ENCODE measurements at places on chromosomes 5 and 9.

DNA sequence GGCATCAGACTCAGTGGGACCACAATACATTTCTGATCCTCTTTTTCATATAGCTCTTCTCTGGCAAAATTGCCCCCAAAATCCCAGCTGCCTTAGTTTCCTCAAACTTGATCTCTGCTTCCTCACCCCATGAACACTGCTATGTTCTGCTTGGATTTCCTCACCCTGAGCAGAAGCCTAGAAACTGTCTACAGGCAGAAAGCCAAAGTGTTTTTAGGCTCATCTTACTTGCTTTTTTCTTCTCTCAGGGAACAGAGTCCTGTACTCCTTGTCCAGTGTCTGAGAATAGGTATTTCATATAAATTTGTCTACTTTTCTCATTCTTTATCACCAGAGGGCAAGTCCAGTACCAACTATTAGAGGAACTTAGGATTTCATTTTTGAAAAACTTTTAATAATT, 21.5 kb upstream of the UBAP1 start:
- no peak for DNase-seq

DNA sequence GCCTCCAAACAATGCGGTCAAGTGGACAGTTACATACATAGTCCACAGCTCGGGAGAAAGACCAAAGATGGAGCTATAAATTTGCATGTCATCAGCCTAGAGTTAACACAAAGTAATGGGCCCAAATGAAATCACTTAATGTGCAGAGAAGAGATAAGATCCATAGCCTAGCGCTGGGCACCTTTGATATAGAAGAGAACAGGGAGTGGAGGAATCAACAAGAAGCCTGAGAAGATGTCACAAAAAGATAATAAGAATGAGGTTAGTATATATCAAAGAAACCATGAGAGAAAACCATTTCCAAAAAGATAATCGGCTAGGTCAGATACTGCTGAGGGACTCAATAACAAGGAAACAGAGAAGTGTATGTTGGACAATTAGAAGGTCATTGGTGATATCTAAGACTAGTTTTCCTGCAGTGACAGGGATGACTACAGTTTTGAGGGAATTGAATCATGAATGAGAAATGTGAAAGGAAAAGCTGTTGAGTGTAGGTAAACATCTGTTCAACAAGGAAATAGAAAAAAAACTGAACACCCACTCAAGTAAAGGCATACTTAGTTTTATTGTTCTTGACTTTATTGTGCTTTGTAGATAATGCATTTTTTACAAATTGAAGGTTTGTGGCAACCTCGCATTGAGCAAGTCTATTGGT, 68.7 kb upstream of the CDH6 start:
- DNase-seq: no peak

DNA sequence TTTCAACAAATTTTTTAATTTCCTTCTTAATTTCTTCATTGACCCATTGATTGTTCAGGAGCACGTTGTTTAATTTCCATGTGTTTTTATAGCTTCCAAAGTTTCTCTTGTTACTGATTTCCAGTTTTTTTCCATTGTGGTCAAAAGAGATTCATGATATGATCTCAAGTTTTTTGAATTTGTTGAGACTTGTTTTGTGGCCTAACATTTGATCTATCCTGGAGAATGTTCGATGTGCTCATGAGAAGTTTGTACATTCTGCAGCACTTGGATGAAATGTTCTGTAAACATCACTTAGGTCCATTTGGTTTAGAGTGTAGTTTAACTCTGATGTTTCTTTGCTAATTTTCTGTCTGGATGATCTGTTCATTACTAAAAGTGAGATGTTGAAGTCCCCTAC, 14.7 kb upstream of the PPIC start:
- no peak for DNase-seq

DNA sequence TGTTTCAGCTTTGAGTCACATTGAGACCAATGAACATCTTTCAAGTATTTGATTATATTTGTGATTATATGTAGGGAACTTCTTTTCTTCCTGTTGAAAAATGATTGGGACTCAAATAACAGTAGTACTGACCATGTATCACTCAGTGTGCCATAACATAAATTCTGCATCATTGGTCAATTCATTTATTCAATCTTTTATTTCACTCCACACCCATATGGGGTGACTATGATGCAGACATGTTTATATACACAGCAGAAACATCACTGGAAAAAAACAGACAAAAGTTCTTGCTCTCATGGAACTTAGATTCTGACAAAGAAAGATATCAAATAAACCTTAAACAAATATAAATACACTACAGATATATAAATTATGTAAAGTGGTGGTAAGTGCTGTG, 74.7 kb upstream of the ANXA1 start:
- DNase-seq: no peak

GRCh38 chr5:17666726-17667235, 32.5 kb downstream of the TAF11L14 start:
- no peak for DNase-seq

- DNase-seq: no peak
Observed at GRCh38 chr5:119078861-119079260, 8.0 kb downstream of the DMXL1 start.

DNA sequence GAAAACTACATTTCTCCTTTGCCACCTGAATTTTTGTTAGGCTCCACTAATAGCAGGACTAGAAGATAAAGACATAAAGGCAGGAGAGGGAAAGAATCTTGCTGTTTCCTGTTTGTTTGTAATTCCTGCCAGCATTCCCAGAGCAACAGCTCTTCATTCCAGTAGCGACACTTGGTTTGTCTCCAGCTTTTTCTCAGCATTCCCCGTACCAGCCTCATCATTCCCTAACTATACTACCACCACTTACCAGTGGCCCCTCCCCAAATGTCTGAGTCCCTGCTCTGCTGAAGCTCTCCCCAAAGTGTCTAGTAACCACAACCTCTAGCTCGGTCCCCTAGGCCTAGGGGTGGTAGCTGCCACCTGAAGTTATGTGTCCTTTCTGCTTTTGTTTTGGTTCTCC, 18.6 kb downstream of the CETN3 start:
- no peak for DNase-seq

GRCh38 chr9:38727497-38728001, 7.6 kb upstream of the FAM240B start:
- peak; percentile 42 for DNase-seq

DNA sequence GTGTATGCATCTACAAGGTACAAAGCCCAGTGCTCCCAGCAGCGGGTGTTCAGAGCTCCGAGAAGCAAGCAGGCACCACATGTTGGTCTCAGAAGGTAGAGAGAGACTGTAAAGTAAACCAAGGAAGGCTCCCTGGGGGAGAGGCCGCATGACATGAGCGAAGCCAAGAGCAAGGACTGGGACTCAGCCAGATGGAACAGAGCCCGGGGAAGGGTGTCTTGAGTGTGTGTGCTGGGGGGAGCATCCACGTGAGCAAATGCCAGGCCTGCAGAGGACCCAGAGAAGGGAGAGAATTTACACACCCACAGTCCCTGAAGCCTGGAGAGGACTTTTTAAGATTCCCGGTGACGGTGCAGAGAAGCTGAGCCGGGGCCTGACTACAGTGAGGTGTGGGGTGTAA, 15.2 kb upstream of the KCNIP1 start:
- no peak for DNase-seq

GRCh38 chr5:138903130-138903775, 28.1 kb upstream of the LRRTM2 start:
- DNase-seq: no peak

- DNase-seq: no peak
Observed at GRCh38 chr5:40547994-40548575, 131.6 kb upstream of the PTGER4 start.

DNA sequence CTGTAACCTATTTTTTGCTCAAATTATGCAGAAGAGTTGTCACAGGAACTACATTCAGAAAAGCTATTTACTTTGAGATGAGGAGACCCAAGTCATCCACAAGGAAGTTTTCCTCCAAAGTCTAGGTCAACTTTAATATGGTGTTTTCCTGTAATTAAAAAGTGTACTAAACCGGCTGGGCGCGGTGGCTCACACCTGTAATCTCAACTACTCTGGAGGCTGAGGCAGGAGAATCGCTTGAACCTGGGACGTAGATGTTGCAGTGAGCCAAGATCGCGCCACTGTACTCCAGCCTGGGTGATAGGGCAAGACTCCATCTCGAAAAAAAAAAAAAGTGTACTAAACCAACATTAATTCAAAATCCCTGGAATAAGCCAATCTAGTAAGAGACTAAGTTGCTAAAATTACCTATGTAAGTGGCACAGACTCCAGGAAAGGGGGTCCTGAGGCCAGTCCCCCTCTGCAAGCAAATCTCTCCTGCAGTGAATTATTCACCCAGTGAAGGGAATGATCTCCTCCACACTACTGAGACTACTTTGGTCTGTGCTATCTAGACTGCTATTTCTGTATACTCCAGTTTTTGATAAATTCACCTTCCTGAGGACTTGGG, 38.9 kb downstream of the FNBP1 start:
- DNase-seq: no peak

GRCh38 chr9:91864380-91864779, 85.6 kb downstream of the ROR2 start:
- no peak for DNase-seq

DNA sequence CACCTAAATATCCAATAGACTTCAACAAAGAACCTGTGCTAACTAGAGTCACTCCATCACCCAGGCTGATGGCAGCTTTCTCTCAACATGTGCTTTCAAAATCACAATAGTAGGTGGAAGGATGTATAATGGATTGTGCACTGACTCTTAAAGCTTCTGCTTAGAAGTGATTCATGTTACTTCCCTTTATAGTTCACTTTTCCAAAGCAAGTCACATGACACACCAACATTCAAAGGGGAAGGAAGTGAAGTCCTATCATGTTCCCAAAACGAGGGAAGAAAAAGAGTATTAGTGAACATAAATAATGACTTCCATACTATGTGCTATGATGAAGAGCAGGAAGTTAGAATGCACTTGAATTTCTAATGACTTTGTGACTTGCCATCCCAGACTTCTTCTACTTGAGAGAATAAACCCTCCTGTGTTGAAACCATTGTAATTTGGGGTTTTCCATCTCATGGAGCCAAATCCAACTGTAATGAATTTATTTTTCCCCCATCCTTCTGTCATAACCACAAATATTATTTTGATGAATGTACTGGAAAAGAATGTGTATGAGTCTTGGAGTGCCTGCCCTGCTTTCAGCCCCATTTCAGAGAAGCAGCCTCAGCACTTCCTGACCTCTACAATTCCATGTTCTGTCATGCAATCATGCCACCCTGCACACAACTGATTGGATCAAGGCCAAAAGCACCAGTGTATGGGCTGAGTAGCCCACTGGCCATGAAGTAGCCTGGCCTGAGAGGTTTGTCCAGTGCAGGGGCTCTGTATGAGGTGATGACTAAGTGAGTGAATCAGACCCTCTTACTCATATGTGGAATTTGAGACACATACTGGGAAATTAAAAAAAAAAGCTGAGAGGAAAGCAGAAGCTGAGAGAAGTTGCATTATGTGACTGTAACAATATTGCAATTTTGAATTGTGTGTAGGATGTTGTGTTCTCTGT, 525.9 kb upstream of the CLINT1 start:
- DNase-seq: no peak

GRCh38 chr9:19255112-19255511, 24.6 kb downstream of the DENND4C start:
- DNase-seq: no peak

GRCh38 chr5:32613050-32613672, 27.8 kb downstream of the SUB1 start:
- peak; percentile 91 for DNase-seq

DNA sequence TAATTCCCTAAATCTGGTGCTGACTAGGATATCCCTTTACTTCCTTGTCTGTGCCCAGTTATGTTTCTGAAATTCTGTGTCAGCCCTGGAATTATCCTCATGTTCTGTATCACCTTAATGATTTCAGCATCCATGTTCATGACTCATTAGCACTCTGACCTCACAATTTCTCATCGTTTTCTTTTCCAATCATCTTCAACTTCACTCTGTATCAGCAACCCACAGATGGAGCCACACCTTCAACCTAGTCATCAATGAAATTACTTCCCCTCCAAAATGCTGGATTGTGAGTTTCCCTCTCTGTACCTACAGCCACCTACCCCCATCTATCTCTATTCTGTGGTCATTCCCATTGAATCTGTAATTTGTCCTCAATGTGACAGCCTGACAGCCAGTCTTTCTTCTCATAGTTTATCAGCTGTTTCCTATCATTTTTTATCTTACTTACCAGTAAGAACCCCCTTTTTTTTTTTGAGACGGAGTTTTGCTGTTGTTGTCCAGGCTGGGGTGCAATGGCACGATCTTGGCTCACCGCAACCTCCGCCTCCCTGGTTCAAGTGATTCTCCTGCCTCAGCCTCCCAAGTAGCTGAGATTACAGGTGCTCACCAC, 3.1 kb upstream of the IL6ST start:
- DNase-seq: no peak

DNA sequence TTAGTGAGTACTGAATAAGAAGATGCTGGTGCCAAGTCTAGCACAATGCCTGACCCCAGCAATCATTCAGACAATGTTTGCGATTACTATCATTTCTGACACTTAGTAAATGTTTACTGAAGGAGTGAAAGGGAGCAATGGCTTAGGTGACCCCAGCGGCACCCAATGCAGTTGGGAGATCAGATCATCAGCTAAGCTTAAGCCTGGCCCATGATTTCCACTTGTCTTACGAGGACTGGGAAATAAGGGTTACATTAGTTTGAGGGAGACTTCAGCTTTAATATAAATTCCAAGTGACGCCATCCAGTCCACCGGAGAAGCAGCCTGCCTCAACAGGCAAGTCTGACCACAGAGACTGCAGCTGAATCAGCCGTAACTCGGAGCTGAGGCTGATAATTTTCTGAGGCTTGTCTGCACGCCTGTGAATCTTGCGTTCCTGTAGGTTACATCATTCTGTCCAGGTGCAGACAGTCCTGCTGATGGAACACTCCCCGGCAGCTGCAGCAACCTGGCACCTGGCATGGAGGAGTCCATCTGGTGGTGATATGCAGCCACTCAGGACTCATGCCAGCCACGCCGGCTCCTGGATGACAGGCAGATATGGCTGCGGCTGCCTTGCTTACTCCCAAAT, 34.9 kb upstream of the FGF1 start:
- DNase-seq: no peak

DNA sequence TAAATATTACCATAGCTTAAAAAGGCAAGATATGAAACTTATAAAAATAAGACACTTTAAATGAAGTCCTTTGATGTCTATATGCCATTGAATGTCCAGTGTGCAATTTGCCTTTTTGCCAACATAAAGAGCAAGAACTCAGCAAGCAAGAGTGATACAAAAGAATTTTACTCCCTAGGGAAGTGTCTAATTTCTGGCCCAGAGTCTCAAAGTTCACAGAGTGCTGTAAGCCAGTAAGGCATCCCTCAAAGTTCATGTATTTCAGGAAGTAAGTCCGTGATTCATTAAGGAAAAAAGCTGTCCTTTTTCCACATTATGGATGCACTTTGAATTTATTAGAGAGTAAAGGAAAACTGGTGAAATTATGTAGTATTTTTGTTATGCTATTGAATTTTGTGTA, 185.2 kb downstream of the CCDC171 start:
- no peak for DNase-seq

- DNase-seq: no peak
Observed at GRCh38 chr9:81787747-81788632, 98.6 kb upstream of the TLE1 start.

GRCh38 chr5:125775896-125776295, 647.3 kb upstream of the GRAMD2B start:
- DNase-seq: no peak

- no peak for DNase-seq
Observed at GRCh38 chr5:10140195-10140973, 109.3 kb downstream of the ATPSCKMT start.

GRCh38 chr9:133384736-133385321, 8.7 kb downstream of the STKLD1 start:
- DNase-seq: no peak

- DNase-seq: no peak
Observed at GRCh38 chr5:108472237-108472636, 90.3 kb upstream of the FBXL17 start.

GRCh38 chr9:92385477-92385876, 18.9 kb downstream of the OGN start:
- DNase-seq: no peak
